ENCODE measurements at places on chromosomes 5 and 9.

DNA sequence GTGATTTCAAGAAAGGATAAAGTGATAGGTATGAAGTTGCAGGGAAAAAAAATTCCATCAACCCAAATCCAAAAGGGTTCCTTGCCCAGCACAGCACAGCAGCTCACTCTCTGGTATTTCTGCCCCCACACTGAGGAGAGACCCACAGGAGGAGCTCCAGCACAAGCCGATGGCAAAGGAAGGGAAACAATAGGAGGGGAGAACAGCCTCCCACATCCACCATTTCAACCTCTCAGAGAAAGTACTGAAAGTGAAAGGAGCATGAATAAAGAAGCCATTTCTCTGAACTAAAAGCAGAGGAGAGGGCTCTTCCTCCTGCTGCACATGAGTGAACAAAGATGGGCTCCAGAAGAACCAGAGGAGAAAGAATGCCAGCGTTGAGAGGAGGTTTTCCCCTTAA, 54.9 kb upstream of the ZSWIM6 start:
- no peak for DNase-seq

DNA sequence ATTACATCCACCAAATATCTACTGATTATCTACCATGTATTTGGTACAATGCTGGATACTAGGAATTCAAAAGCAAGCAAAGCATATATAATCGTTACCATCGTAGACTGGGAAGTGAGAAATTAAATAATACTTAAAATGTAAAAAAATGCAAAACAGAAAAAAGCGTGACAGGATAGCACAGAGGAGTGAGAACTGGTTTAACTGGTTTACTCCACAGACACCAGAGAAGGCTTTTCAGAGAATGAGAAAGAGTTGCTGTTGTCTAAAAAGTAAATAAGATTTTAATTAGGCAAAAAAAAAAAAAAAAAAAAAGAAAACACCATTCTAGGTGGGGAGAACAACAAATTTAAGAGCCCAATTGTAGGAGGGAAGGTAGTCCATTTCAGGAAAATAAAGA, 657.9 kb upstream of the ST8SIA4 start:
- DNase-seq, result no peak

- no peak for DNase-seq
These were observed 34.9 kb downstream of the MTMR12 start for GRCh38 chr5:32277798-32278197.

- no peak for DNase-seq
These were observed 29.3 kb downstream of the SLC1A1 start for GRCh38 chr9:4519604-4520003.

DNA sequence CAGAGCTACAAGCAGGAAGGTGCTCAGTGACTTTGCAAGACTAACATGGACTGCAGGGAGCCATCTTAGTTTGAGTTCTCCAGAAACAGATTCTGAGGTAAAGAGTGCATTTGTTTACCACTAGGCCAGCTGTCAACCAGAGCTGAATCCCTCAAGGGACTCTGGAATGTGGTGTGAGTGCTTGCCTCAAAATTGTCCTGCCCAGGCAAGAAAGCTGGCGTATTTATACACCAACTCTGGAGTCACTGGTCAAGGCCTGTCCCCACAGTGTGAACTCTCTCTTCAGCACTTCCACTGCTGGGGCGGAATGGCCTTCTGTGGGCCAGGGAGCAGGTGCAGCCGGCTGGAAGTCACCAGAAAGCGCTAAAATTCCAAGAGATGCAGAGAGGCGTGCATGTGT, 139.2 kb upstream of the TBCA start:
- DNase-seq, result no peak

DNA sequence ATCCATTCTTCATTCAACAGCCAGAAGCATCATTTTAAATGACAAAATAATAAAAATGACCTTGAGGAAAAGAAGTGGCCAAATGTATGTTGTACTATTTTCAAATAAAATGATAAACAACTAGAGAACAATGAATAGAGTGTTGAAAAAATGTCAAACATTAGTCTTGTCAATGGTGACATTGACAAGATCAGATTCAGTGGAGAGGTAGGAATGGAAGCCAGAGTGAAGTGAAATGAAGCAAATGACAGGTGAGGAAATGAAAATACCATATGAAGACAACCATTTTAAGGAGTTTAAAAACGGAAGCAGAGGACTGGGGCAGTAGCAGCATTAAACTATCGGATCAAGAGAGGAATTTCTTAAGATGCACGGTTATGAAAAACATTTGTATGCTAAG, 38.2 kb upstream of the COX7C start:
- DNase-seq, result no peak

- no peak for DNase-seq
These were observed 233.8 kb downstream of the GAS1 start for GRCh38 chr9:86713470-86713869.

GRCh38 chr5:131505237-131505908, 129.7 kb downstream of the RAPGEF6 start:
- no peak for DNase-seq

DNA sequence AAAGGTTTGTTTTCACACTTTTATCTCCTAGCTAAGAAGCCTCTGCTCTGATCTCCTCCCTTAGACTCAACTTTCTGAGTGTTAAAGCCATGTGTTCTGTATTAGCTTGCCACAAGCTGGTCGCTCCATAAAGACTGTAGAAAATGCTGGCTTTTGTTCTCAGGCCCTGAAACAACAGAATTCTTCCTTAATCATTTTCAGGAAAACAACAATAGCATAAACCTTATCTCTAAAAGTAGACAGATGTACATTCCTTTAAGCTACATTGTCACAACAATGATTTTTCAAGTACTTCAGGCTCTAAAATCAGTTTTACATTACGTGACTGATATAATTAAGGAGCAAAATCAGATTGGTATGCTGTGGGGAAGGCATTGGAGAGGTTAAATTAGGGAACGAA, 41.9 kb downstream of the VCAN start:
- no peak for DNase-seq

DNA sequence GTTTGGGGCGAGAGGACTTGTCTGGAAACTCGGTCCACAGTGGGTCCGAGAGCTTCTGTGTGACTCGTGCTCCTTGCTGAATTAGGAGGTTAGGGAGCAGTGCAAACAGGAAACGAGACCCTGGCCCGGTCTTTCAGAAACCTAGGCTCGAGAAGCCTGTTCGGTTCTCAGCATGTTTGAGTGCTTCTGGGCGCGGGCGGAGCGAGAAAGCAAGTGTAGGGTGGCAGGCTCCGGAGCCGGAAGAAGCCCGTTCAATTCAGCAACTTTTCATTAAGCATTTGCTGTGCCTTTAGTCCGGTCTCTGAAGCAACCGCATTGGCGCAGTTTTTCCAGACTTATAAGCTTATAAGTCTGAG, 547 bp downstream of the CLTA start:
- no peak for DNase-seq

DNA sequence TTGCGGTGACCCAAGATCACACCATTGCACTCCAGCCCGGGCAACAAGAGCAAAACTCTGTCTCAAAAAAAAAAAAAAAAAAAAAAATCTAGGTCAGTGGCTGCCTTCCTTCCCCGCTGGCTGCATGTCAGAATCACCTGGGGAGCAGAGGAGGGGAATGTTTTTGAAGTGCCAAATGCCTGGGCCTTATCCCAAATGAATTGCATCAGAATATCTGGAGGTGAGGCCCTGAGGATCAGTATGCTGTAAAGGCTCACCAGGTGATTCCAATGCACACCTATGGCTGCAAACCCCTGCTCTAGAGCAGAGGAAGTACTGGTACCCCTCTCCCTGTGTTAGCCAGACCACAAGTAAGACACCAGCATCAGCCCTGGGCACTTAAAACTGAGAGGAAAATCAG, 44.7 kb upstream of the GABRP start:
- DNase-seq, result no peak

- no peak for DNase-seq
These were observed 253.8 kb downstream of the KDM4C start for GRCh38 chr9:7011395-7012067.

GRCh38 chr5:159864885-159865691, 51.2 kb upstream of the ADRA1B start:
- DNase-seq, result no peak

DNA sequence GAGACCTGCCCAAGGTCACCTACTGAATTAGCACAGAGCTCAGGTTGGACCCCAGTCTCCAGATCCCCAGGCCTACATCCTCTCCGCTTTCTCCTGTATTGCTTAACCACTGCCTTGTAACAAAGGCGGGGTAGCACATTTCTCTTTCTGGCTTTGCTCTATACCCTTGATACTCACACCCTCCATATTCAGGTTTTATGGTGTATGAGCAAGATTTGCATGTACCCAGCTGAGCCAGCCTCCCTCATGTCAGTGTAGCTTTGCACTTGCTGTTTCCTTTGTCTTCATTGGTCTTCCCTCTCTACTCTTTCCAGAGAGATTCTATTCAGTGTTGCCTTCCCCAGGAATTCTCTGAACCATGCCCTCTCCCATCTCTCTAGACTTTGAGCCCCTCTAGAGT, 19.6 kb upstream of the ZCCHC7 start:
- DNase-seq, result no peak

DNA sequence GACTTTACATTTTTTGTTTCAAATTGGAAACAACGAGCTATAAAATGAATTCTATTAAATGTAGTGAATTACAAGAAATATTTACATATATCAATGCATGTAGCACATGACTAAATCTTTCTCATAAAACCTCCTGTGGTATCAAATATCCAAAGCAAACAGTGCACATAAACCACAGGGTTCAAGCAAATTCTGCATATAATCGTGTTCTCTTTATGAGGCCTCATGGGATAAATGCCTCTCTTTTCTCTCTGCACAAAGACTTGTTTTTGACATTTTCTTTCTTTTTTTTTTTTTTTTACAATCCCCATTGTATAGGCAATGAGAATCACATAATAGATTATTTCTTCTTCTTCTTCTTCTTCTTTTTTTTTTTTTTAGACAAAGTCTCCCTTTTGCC, 1117.2 kb upstream of the DMAC1 start:
- DNase-seq, result no peak

- DNase-seq, result no peak
These were observed 268.6 kb upstream of the CLINT1 start for GRCh38 chr5:158127536-158127935.

- DNase-seq, result no peak
These were observed 1.8 kb downstream of the SHB start for GRCh38 chr9:38066914-38067858.

- DNase-seq, result no peak
These were observed 103.0 kb downstream of the GLIS3 start for GRCh38 chr9:4196886-4197285.

- DNase-seq, result no peak
These were observed 18.1 kb downstream of the FAM78A start for GRCh38 chr9:131258186-131258585.

- DNase-seq, result no peak
These were observed 27.6 kb downstream of the FAM174A start for GRCh38 chr5:100562821-100563220.

GRCh38 chr9:110146373-110146772, 61.6 kb downstream of the C9orf152 start:
- no peak for DNase-seq

- DNase-seq, result no peak
These were observed 56.7 kb downstream of the AOPEP start for GRCh38 chr9:94783102-94783682.

GRCh38 chr9:106745457-106745856, 117.5 kb upstream of the ZNF462 start:
- no peak for DNase-seq

GRCh38 chr5:27038476-27038875, at the start of gene CDH9:
Gene CDH9 (minus strand): TSS chr5:27038586. CDS start chr5:26988333, 50,253 bp downstream.
- no peak for DNase-seq

DNA sequence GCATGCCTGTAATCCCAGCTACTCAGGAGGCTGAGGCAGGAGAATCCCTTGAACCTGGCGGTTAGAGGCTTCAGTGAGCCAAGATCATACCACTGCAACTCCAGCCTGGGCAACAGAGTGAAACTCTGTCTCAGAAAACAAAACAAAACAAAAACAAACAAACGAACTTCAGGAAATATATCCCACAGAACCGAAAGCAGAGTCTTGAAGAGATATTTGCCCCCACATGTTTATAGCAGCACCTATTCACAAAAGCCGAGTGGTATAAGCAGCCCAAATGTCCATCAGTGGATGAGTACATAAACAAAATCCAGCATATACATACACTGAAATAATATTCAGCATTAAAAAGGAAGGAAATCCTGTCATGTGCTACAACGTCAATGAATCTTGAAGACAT, 57.6 kb upstream of the GRIN3A start:
- DNase-seq, result no peak

DNA sequence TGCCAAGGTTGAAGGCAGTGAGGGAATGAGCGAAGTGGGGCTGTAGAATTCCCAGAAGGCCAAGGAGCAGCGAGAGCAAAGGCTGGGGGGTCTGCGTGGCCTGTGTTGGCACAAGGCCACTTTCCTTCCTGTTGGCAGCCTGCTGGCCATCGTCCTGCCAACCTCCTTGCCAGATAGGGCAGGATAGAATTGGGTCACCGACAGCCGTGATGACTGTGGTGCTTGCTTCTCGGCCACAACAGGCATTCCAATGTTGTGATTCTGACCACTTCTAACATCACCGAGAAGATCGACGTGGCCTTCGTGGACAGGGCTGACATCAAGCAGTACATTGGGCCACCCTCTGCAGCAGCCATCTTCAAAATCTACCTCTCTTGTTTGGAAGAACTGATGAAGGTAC, 18.9 kb downstream of the TRIP13 start:
- no peak for DNase-seq

- DNase-seq, result no peak
These were observed 12.5 kb downstream of the COMMD10 start for GRCh38 chr5:116097301-116097700.

GRCh38 chr9:128712451-128713410, 10.4 kb downstream of the PKN3 start:
- no peak for DNase-seq

GRCh38 chr9:27125030-27125429, 16.0 kb downstream of the TEK start:
- no peak for DNase-seq

DNA sequence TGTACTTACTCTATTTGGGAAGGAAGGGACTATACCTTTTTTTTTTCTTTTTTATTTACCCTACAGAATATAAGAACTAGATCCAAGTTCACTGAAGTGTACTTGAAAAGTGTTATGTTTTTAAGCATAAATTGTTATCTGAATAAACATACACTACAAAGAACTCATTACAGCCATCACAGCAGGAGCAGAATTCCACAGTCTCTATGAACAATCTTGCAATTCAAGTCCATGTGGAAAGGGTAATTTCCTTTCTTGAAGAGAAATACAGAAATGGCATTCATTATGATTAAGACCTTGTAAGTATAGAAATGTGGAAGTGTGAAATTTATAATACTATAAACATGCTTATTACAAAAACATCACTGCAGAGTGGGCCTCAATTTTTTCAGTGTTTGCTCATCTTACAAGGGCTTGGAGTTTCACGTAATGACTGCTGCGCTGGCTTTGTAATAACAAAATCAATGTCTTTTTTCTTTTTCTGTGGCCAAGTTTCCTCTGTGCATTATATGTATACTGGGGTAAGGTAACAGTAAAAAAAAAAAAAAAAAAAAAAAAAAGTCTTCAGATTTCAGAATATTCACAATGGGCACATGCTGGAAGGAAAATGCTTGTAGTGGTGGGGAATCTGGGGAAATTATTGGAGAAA, 77.0 kb upstream of the GNA14 start:
- DNase-seq, result no peak

DNA sequence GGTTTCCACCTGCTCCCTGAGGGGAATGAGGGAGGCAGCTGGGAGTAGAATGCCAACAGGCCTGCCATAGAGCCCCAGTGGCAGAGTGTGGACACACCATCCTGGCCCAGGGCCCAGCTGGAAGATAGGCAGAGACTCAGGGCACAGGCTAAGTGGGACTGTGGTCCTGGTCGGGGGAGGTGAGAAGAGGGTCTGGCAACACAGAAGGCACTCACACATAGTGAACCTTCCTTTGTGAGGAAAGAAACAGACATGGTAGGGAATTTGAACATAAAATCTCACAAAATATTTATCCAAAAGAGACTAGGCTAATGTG, 41.2 kb downstream of the WDR36 start:
- no peak for DNase-seq

Measured in activated CD8-positive, alpha-beta memory T cell treated with anti-CD3 and anti-CD28 coated beads for 4 hours (primary cell).